ENCODE measurements at places on chromosomes 1 and 21. TPM values are rescaled to one million over a fixed set of nuclear protein-coding genes. Genes with fewer than 3 reads are reported as not detected.

AMPD1 gene
- not detected for total RNA-seq

RAD54L gene
- total RNA-seq: 1.9 TPM

WNT9A gene
- 4.1 TPM for total RNA-seq

KCNA2 gene
- total RNA-seq: 0.57 TPM

DNA sequence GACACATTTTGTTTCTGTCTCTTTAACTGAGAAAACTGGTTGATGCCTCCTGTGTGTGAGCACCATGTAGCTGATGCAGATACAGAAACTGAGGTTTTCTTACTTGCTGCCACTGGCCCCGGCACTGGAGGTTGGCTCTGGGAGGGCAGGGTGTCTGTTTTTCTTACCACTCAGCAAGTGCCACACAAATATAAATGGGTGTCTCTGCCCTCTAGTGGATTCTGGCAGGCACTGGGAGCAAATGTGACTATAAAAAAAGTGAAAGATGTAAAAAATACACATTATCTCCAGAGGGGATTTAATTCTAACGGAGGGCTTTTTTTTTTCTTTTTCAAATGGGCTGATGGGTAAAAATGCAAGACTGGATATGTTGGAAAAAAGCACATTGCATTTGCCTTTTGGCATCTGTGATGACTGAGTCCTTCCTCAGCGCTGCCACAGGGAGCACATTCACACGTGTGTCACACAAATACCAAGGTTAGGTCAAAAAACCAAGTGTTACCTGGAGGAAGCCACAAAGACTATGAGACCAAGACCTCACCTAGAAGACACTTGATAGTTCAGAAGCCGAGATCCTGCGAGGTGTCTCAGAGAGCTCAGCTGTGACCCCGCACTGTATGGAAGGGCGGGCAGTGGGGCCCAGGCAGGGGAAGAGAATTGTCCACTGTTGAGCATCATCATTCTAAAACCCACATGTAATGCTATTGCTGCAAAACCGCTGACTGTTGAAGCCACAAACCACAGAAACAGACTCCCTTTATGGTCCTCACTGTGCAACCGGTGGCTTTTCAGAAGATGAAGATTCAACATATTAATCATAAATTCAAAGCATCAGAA, 18.9 kb downstream of the PGBD2 start:
- H3K4me3 ChIP-seq: no peak overlapping the region
- no peaks in the 10 kb centered on the region for H3K36me3 ChIP-seq
- no peaks in the 10 kb centered on the region for H3K27me3 ChIP-seq

GRCh38 chr1:156488566-156489165, 11.9 kb downstream of the MEF2D start:
- H3K4me1 ChIP-seq: peaks cover 36% of the 10 kb centered on the region
- H3K27me3 ChIP-seq: no peaks in the 10 kb centered on the region
- no peak overlapping the region for H3K4me3 ChIP-seq
- DNase-seq: no peak
- no peak overlapping the region for H3K27ac ChIP-seq

GRCh38 chr1:243482141-243483022, 226.5 kb downstream of the SDCCAG8 start:
- H3K4me3 ChIP-seq: peak overlapping the region; percentile 55
- DNase-seq: peak; percentile 70
- H3K36me3 ChIP-seq: no peaks in the 10 kb centered on the region
- H3K27ac ChIP-seq: peak overlapping the region; percentile 15
- peaks cover 11% of the 10 kb centered on the region for H3K4me1 ChIP-seq

DNA sequence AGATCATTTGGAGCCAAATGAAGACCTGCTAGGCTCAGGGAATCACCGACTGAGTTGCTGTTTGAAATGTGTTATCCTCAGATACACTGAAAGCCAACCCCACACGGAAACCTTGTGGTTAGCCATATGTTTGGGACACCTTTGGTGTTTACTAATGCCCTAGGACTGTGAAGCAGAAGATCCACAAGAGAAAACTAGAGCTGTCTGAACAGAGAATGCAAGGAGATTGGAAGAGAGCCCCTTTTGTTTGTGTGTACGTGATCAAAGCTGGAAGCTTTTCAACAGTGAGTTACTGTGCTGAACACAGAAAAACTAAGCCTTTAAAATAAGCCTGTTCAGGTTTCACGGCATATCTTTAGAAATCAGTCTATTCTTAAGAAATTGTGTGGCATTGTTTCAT, 908.2 kb upstream of the ADGRL2 start:
- H3K27ac ChIP-seq: no peak overlapping the region
- DNase-seq: no peak
- peaks cover 3% of the 10 kb centered on the region for H3K27me3 ChIP-seq
- H3K36me3 ChIP-seq: no peaks in the 10 kb centered on the region
- H3K4me3 ChIP-seq: no peak overlapping the region

Data from astrocyte (in vitro differentiated cells and primary cell).